ENCODE measurements at places on chromosomes 4 and X.
A peak's percentile ranks its signal among the peaks of the same experiment; 100 is the strongest.

DNA sequence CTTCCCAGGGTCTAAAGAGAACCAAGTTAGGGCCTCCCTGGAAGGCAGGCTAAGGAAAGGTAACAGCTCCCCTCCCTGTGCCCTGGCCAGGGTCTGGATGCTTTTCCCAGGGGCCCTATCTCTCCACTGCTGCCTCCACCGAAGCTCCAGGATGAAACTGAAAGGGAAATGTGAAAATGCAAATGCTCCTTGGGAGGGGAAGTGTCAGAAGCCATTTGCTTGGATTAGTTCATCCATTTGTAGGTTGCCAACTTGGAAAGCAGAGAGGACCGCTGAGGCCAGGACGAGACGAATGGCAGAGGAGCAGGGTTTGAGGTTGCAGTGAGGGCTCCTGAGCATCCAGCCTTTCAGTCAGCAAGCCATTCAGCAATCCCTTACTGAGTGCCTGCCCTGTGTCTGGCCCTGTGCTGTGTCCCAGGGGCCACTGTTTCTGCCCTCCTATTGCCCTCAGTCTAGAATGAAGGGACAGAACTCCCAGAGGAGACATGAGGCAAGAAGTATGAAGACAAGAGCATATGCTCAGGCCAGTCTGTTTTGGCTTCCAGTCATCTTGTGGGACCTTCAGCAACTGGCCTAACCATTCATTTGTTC lies 45.9 kb upstream of the PGRMC1 start:
- DNase-seq = no peak

DNA sequence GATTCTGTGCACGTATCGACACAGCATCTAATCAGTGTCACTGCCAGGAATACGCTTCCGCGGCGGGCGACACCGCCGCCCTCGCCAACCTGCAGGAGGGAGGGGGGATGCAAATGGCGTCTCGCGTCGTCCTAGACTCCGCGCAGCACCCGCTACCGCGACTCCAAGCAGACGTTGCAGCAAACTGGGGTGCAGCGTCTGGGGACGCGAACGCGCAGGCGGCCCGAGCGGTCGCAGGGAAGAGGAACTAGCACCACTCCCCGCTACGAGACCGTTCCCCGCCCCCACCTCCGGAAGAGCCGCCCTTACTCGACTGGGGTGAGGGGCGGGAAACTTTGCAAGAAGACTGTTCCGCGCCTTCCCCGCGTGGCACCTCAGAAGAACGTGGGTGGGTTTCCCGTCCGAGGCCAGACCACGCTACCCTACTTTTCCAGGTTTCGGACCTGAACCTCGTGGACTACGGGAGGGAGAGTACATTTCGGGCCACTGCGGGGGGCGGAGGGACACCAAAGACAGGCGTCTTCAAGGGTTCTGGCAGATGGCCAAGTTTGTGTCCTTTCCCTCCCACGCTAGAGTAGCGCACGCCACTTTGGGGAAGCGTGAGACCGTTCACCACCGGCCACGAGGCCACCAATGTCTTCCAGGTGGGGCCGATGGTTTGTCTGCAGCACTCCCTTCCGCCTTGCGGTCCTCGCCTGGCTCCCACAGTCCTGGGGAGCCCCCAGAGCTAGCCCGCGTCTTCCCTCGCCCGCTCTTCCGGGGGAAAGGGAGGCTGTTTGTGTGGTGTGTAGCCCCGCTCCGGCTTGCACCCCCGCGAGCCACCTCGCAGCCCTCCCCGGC lies 78.0 kb upstream of the BCOR start:
- peak; percentile 93 for DNase-seq

DNA sequence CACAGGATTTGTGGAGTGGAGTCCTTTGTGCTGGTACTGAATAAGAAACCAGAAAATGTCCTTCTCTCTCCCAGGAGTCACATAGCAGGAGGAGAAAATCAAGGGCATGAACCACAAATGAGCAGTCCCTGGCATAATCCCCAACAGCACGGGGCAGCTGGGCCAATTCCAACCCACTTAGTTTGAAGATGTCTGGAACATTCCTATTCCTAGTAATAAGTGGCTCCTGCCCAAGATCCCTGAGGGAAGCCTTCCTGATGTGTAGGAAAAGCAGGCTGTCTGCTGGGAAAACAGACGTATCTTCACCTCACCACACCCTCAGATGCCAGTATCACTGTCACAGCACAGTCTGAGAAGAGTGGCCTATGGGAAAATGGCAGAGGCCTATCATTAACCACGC lies 182.8 kb upstream of the MAP3K15 start:
- DNase-seq = no peak

DNA sequence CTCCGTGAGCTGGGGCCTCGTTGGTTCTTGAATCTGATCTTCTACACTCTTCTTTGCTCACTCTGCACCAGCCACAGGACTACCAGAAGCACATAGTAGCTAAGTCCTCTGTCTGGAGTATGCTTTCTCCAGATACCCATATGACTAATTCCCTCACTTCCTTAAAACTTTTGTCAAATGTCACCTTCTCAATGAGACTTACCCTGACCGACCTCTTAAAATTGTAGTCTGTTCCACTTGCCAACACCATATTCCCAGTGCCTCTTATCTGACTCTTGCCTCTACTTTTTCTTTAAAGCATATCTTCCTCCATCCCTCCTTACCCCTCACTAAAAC lies 10.0 kb downstream of the PARM1 start:
- DNase-seq = no peak

GRCh38 chrX:21740329-21741274 lies 17.3 kb downstream of the SMPX start:
- DNase-seq = no peak

DNA sequence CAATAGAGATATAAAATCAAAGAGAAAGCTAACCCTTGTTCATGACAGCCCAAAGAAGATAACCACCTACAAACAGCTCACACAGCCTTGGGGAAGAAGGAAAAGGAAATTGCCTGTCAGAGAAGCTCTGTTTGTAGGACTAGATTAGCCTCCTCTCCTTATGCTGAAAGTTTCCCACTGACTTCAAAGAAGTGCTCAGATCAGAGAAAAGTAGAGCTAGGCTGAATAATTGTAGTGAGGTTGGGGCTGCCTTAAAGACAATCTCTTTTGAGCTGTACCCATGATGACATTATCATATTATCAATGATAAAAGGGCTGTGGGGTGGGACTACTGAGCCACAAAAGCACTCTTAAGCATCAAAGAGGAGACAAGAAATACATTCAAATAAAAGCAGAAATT lies 223.0 kb upstream of the GALNT7 start:
- DNase-seq = no peak

GRCh38 chr4:187212446-187213080 lies 488.9 kb upstream of the FAT1 start:
- DNase-seq = no peak

DNA sequence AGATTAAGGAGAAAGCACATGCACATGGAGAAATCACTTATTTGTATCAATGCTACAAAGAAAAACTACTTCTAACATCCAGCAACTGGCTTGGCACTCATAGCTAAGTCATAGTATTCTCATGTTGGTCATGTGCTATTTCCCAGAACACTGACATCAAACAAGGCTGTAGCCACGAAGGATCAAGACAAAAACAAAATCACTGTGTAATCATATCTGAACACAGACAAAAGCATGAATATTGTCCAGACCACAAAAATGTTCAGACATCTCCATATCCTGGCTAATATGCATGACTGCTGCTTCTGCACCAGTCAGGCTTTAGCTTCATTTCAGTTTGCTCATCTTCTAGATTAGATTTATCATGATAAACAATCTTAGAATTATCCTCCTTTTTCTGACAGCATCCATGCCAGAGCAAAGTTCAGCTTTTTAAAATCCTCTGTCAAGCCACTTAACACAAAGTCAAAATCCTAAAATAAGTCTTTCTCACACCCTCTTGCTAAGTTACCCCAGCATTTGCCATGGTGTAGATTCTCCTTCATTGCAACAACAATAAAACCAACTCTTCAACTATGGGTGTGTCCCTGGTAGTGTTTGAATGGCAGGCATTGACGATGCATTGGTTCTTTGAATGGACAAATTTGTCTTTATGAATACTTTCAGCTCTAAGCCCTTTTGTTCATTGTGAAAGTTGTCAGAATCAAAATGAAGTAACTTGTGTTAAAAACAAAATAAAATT lies 39.1 kb upstream of the NPFFR2 start:
- DNase-seq = no peak

- no peak for DNase-seq
These were observed 5.4 kb downstream of the ABCE1 start for GRCh38 chr4:145103496-145103895.

DNA sequence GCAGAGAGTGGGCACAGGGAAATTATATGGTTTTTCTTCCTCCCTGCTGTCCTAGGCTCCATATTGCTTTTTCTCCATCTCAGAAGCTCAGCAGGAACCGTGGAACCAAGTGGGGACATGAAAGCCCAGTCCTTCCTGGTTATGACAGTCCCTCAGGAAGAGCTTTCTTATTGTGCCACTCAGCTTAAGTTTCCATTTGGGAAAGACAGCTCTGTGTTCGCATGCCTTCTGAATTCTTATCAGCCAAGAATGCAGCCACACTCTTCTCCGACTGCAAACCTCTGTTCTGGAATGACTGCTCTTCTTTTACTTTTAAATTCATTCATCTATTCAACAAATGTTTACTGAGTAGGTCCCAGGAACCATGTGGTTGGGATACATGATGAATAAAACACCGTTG lies 58.0 kb upstream of the PPARGC1A start:
- no peak for DNase-seq

DNA sequence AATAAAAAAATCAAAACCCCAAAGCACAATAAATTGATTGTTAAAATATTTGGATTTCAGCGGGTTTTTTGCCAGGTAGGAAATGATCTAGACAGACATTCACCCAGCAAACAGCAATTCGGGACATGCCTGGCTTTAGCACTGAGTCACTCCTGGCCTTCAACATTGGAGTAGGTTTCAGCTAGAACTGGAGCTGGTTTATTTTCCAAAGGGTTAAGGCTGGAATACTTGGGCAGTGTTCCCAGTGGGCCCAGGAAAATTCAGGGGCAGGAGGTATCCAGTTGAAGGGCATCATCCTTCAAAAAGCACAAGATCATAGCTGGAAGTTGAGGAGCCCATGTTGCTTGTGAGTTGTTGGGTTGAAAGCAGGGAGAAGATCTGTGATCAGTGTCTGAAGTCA lies 41.0 kb downstream of the TXLNG start:
- DNase-seq = no peak

- DNase-seq = peak; percentile 43
These were observed 9.6 kb upstream of the IL13RA1 start for GRCh38 chrX:118717678-118718391.

GRCh38 chr4:124980276-124980752 lies 267.8 kb upstream of the ANKRD50 start:
- DNase-seq = no peak

GRCh38 chr4:169369634-169370033 lies 98.9 kb upstream of the SH3RF1 start:
- DNase-seq = no peak

GRCh38 chr4:8235224-8235623 lies 34.3 kb upstream of the HTRA3 start:
- DNase-seq = no peak

DNA sequence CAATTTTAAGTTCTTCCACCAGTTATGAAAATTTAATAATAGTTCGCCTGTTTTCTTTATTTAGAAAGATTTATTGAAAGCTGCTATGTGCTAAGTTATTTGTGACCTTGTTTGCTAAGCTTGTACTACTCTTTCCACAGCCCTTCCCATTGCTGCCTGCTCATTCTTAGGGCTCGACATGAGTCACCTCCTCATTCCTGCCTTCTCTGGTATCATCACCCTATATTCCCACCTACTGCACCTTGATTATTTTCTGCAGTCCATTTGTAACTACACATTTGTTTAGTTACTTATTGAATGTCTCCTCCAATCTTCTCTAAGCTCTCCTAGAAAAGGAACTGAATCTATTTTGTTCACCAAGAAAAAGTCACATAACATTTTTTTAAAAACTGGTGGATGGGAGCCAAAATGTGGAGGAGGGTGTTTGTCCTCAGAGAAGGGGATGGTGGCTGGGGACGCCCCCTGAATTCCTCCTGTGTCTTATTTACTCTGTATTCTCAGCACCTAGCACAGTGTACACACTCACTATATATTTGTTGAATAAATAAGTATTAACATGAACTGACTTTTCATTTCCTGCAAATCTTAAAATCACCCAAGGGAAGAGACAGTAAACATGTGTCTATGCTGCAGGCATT lies 3.7 kb upstream of the RAB9A start:
- no peak for DNase-seq

GRCh38 chr4:20995610-20996009 lies 295.4 kb downstream of the PACRGL start:
- no peak for DNase-seq

DNA sequence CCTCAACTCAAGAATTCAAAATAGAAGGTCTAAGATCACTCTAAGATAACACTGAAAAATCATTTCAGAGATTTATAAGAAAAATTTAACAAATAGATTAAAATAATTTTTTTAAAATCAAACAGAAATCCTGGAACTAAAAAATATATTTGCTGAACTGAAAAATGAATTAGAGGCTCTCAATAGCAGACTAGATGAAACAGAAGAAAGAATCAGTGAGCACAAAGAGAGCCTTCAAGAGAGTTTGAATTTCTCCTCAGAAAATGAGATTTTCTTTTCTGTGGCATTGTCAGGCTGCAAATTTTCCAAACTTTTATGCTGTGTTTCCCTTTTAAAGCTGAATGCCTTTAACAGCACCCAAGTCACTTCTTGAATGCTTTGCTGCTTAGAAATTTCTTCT lies 335.0 kb upstream of the SLC7A11 start:
- DNase-seq = no peak

DNA sequence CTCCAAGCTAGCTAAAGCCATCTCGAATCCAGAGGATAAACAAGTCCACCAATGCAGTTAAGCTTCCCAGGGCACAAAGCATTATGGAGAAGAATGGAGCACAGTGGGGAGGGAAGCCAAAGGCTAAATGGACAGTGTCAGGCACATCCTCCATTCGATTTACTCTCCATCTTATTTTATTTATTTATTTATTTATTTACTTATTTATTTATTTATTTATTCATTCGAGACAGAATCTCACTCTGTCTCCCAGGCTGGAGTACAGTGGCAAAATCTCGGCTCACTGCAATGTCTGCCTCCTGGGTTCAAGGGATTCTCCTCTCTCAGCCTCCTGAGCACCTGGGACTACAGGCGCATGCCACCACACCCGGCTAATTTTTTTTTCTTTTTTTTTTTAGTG lies 26.3 kb upstream of the EIF4E start:
- no peak for DNase-seq

- DNase-seq = no peak
These were observed 64.8 kb upstream of the LIMCH1 start for GRCh38 chr4:41473176-41473575.

GRCh38 chr4:163693776-163694175 lies 199.3 kb downstream of the TMA16 start:
- no peak for DNase-seq

GRCh38 chrX:13087322-13088155 lies 43.1 kb upstream of the FAM9C start:
- DNase-seq = peak; percentile 68

Measured in hematopoietic multipotent progenitor cell treated with erythropoietin and hydrocortisone succinate and interleukin-3 and kit ligand, for 6 days (in vitro differentiated cells).